Activated naive CD8-positive, alpha-beta T cell treated with anti-CD3 and anti-CD28 coated beads for 36 hours (primary cell): ENCODE measurements at places on chromosomes 2 and 18. TPM values are rescaled to one million over a fixed set of nuclear protein-coding genes. Genes with fewer than 3 reads are reported as not detected.

DNA sequence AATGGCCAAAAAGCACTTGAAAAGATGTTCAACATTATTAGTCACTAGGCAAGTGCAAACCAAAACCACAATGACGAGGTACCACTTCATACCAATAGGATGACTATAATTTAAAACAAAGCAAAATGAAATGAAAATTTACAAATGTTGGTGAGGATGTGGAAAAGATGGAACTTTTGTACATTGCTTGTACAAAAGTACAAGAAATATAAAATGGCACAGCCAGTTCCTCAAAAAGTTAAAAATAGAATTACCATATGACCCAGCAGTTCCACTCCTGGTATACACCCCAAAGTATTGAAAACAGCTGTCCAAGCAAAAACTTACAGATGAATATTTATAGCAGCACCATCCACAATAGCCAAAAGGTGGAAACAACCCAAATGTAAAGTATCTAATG lies 107.8 kb upstream of the XPO1 start:
- DNase-seq: no peak

The RGPD3 gene
- total RNA-seq: 0.04 TPM

DNA sequence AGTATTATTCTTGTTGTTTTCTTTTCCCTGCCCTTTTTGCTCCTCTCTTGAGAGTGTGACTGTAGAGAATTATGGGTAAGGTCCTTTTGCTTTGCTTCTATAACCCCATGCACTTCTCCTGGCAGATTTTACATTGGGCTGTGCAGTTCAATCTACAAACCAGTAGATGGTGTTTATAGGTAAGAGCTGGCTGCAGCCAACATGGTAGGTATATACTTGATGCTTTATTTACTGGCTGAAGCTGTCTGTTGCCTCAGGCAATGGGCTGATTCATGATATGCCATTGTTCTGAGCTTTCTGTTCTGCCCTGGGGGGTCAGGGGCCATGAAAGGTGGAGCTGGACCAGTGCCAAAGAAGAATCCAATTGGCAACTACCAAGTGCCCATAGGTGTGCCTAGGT lies 48.3 kb upstream of the MYL1 start:
- no peak for DNase-seq

GRCh38 chr2:217857624-217858506 lies 144.9 kb downstream of the TNS1 start:
- no peak for DNase-seq

DNA sequence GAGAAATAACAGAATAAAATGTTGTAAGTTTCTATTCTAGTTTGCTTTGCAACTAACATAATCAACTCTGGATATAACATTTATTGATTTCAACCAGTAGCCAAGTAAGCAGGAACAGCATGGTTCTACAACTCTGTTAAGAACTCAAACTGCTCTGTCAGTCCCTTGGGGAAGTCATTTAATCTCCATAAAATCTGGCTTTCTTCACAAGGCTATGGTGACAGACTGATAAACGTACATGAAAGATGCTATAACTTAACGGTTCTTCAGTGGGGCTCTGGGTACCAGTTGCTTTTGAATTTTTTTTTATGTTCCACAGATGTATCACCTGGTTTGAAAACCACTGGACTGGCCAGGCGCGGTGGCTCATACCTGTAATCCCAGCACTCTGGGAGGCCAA lies 10.3 kb downstream of the PSME4 start:
- DNase-seq: no peak

DNA sequence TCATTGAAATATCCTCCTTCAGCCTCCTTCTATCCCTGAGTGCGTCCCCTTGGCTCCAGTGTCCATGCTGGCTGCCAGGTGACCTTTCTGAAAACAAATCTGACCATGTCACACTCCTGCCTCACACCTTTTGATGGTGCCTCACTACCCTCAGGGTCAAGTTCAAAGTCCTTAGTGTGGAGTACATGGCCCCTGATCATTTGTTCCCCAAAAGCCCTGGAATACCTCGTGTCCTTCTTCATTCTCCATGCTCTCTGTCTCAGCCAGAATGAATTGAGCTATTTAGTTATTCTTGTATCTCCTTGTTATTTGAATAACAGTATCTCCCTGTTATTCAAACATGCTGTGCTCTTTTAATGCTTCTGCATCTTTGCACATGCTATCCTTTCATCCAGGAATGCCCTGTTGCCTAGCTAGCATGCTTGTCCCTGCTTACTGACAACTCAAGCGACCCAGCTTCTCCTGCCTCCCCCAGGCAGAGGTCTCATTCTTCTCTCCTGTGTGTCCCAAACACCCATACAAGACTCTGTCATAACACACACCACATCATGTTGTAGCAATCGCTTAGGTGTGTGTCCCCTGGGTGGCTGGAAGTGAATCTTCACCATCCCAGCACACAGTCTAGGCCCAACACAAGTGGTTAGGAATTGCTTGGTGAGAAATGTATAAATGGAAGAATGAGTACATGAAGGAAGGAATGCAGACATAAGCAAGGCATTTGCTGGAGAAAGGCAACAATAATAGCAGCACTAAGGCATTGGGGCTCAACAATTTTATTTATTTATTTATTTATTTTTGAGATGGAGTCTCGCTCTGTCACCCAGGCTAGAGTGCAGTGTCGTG lies 144.0 kb downstream of the DDX1 start:
- no peak for DNase-seq

- no peak for DNase-seq
Observed at GRCh38 chr2:37111958-37112357, 27.6 kb downstream of the GPATCH11 start.

The IL37 gene
- total RNA-seq: not detected
